ENCODE measurements at places on chromosomes 13 and 19.

DNA sequence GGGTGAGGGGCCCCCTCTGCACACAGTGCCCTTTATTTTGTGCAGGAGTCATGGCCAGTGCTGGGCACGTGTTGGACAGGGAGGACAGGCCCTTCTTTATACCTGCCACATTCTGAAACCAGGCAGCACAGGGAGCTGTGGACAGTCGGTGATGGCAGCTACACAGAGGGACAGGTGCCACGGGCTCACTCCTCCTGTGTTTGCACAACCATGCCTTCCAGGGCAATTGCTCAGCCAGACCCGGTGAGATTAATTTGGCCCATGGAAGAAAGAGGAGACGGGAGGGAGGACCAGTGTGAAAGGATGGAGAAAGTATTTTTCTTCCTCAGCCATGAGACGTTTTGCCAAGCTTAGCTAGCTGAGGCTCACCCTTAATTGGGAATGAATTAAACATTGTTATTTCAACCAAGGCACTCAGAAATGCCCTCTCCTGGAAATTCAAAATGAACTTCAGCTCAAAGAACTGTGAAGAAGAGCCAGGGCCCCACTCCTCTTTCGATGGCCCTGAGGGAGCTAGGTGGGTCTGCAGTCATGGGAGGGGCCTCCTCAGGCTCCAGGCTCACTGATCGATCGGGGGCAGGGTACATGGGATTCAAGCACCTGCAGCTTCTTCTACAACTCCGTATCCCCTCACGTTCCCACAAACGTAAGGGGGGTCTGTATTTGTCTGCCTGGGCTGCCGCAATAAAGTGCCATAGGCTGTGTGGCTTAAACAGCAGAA, 41.2 kb downstream of the SHISA2 start:
- DNase-seq, result no peak

DNA sequence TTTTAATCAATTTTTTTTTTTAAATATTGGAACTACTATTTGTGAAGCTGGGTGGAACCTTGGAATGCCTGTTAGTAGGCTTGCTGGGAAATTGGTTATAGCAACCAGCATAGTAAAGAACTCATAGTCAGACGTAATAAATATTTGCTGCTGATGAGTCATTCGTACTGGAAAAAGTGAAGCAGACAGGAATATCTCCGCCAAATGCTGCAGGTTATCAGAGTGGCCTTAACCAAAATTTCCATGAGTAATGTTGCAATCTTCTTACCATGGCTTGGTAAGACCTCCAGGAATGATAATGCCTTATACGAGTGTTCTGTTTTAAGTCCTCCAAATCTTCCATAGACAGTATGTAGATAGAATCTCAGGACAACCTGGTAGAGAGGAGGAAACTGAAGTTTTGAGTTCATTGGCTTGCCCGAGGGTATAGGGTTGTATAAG, 34.2 kb downstream of the MBNL2 start:
- DNase-seq, result no peak

GRCh38 chr19:33785795-33786194, 10.9 kb upstream of the KCTD15 start:
- DNase-seq, result no peak

GRCh38 chr19:18312092-18312534, 10.8 kb downstream of the LSM4 start:
- no peak for DNase-seq

GRCh38 chr13:110284779-110285484, 22.0 kb downstream of the COL4A1 start:
- DNase-seq, result no peak

DNA sequence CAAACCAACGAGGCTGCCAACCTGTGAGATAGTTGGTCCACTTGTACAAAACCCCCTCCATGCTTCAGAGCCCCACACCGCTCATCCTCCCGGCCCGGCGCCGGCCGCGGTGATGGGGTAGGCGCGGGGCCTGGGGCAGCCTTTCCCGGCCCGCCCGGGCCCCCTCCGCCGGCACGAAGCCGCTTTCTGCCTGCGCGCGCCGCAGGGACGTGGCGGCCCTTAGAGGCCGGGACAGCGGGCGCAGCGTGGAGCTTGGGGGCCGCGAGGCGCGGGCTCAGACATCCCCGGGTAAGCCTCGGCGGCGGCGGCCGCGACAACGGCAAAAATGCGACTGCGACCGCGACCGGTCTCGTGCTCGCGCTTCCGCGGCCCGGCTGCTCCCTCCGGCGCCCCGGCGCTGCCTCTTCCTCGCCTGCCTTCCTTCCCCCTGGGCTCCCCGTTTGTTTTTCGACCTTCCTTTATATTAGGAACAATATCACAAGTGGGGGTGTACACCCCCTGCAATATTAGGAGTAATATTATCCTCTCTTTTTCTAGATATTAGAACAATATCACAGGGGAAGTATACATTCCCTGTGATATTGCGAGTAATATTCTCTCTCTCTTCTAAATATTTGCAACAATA, 53.9 kb upstream of the CEACAM21 start:
- DNase-seq, result peak; percentile 75

DNA sequence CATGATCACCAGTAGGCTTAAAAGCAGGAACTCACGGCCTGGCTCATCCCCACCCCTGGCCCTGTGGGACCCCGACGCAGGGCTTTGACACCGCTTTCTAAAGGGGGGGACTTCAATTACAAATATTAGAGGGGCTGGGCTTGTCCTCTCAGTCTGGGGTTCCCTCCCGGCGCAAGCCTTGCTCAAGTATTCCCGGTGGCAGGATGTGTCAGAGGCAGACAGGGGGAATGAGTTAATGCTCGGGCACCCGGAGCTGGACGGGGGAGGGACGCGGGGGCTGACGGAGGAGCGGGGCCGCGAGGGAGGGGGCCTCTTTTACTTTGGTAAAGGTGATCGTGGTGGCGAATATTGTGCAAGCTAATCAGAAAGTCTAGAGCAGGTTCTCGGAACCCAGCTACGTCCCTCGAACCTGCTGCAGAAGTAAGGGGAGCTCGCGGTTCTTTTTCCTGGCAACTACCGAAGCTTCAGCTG, 1.1 kb downstream of the FGF14 start:
- no peak for DNase-seq

DNA sequence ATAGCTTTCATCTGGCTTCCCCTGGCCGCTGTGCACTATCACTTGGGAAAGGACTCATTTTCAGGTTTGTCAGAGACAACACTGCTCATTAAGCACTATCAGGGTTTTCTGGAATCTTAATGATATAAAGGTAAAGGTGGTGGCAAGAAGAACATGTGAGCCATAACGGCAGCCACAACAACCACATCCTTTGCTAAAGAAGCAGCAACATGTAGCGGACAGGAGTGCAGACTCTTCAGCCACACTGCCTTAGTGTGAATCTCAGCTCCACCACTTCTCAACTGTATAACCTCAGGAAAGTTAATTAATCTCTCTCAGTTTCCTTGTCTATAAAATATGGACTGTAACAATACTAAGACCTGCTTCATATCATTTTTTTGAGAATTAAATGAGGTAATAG, 24.1 kb upstream of the MIR17HG start:
- DNase-seq, result no peak

- DNase-seq, result no peak
Measured at GRCh38 chr19:5450482-5451126, 4.6 kb upstream of the ZNRF4 start.

- DNase-seq, result no peak
Measured at GRCh38 chr13:95352486-95352885, 51.2 kb upstream of the ABCC4 start.

DNA sequence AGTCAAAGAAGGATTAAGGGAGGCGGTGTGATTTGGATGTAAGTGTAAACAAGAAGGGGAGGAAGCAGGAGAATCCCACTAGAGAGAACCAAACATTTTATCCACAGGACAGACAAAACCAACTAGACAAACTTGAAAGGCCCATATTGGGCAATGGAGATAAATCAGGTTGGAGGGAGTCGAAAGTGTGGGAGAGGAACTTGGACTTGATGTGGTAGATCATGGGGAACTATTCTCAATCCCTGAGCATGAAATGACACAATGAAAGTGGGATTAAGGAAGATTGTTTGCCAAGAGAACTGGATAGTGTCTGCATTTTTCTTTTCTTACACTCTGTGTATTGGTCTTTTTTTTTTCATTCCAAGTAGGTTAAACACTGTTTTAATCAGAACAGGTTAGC, 17.9 kb downstream of the GPR183 start:
- no peak for DNase-seq

DNA sequence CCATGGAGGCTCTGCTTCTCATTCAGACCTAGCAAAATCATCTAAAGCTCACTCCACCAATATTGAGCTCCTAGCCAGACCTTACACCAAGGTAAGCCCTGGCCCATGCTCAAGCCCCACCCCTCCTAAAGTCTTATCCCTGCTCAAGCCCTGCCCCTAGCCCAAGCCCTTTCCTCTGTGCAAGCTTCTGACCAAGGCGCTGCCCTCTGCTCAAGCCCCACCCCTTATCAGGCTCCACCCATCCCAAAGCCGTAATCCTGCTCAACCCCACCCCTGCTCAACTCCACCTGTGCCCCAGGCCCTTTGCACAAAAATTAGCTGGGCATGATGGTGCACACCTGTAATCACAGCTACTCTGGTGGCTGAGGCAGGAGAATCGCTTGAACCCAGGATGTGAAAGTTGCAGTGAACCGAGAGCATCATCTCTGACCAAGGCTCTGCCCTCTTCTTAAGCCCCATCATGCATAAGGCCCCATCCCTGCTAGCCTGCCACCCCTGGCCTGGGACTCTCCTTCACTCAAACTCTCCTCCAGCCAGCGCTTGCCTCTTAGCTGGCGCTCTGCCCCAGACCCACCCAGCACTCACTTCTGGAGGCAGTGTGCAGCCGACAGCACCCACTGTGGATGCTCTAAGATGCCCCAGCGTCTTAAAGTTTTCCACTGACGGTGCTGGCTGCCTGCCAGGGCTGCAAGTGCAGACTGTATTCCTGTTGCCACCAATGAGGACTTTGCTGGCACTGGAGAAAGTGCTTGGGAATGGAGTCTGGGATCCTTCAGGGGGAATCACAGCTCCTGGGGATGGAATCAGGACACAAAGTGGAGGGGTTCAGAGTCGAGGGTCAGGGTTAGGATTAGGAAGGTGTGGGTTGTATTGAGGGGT, 16.5 kb downstream of the KLK4 start:
- no peak for DNase-seq

- no peak for DNase-seq
Measured at GRCh38 chr13:33696530-33696929, 121.4 kb upstream of the RFC3 start.

- peak; percentile 65 for DNase-seq
Measured at GRCh38 chr13:108185223-108185622, 30.1 kb downstream of the LIG4 start.

DNA sequence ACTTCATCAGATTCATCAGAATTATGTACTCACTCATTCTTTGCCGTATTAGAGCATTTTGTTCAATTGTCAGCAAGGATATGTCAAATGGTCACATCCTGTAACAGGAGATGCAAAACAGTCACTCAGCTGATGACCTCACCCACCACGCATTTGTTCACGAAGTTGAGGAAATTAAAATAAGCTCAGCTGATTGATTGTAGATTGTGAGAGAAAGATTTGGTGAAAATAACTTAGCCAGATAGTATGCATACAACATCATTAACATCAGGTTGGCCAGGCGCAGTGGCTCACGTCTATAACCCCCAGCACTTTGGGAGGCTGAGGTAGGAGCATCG, 22.6 kb upstream of the CDC16 start:
- DNase-seq, result no peak

- no peak for DNase-seq
Measured at GRCh38 chr13:94656766-94657165, 55.1 kb downstream of the GPR180 start.

Measured in B cell (primary cell).